H7 (cell line): ENCODE measurements at places on chromosomes 5 and 9. TPM values are rescaled to one million over a fixed set of nuclear protein-coding genes. Genes with fewer than 3 reads are reported as not detected.

The PITX1 gene
- total RNA-seq: not detected in 2 replicates

The ZBTB6 gene
- 8.6 and 11.7 TPM in 2 replicates for total RNA-seq

DNA sequence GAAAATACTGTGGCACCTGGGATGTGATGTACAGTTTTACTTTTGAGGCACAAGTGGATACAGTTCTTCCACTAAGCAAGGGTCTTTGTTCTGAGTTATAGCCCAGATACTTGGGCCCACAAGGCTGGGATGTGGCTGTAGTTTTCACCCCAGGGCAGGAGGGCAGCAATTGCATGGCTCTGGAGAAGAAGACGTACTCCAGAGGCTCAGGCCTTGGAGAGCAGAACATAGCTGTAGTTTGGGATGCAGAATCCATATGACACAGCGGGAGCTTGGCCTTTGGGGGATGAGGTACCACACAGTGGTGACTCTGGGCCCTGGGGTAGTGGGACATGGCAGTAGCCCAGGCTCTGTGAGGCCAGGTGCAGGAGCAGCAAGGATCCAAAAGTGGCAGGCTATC lies 110.8 kb upstream of the FSTL4 start:
- DNase-seq: no peak

- peak; percentile 17 for DNase-seq
These were observed 26.5 kb downstream of the DDX46 start for GRCh38 chr5:134784946-134785620.

DNA sequence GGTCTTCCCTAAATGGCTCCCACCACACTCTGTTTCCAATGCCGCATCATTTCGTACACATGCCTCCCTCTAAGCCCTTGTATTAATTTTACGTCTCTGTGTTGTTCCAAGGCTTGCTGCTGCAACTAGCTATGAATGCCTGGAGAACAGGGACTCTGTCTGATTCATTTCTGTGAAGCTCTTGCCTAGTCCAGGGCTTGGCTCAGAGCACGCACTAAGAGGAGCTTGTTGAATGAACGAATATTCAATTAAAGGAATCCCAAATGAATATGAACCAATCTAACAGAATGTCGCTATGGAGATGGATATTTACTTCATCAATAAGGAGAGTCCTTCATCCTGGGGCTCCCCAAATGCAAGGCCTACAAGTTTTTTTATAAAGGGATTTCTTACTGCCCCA lies 55.3 kb downstream of the TGFBR1 start:
- DNase-seq: no peak

- DNase-seq: no peak
These were observed 5.7 kb downstream of the GPBP1 start for GRCh38 chr5:57179262-57180200.

DNA sequence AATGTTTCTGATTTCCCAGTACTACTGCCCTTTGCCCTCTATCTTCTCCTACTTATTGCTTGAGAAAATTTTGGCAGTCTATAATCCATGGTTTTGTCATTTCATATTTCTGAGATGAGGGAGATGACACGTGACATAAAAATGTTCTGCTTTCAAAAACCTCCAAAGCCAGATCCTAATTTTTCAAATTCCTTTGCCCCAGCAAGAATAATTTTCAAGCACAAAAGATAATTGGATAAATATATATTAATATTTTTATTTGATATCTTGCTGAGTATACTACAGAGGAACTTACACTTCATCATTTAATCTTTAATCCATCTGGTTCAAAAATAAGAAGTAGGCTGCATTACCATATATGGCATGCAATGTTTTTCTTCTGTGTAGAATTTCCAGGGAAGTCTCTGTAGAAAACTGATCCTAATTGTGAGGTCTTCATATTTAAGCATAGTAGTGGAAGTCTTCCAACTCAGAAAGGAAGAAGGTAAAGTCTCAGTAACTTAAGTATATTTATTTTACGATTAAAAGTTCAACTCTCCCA lies 1738.8 kb downstream of the EFNA5 start:
- no peak for DNase-seq

GRCh38 chr9:13896922-13897835 lies 416.8 kb downstream of the NFIB start:
- DNase-seq: no peak

DNA sequence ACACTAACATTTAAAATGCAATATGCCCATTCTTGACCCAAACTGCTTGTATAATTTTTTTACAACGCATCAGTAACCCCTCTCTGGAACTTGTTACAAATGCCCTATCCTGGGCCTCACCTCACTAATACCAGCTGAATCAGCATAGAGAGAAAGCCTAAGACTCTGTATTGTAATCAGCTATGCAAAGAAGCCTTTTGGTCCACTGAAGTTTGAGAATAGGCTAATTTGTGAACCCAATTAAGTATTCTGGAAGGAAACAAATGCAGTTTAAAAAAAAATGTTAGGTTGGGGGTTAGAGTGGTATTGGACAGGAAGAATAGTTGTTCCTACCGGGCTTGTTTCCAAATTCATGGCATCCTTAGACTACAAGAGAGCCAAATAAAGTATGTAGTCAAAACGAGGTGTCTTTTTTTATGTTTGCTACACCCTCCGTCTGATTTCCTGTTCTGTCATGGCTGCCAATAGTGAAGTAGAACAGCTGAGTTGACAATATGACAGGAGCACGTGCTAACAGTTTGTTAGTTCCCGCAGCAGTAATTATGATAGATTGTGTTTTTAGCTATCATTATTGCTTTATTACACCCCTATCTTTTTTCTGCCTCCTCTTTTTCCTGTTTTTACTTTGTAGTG lies 1048.7 kb upstream of the NUDT12 start:
- no peak for DNase-seq
